ENCODE measurements at places on chromosomes 5 and 9.

DNA sequence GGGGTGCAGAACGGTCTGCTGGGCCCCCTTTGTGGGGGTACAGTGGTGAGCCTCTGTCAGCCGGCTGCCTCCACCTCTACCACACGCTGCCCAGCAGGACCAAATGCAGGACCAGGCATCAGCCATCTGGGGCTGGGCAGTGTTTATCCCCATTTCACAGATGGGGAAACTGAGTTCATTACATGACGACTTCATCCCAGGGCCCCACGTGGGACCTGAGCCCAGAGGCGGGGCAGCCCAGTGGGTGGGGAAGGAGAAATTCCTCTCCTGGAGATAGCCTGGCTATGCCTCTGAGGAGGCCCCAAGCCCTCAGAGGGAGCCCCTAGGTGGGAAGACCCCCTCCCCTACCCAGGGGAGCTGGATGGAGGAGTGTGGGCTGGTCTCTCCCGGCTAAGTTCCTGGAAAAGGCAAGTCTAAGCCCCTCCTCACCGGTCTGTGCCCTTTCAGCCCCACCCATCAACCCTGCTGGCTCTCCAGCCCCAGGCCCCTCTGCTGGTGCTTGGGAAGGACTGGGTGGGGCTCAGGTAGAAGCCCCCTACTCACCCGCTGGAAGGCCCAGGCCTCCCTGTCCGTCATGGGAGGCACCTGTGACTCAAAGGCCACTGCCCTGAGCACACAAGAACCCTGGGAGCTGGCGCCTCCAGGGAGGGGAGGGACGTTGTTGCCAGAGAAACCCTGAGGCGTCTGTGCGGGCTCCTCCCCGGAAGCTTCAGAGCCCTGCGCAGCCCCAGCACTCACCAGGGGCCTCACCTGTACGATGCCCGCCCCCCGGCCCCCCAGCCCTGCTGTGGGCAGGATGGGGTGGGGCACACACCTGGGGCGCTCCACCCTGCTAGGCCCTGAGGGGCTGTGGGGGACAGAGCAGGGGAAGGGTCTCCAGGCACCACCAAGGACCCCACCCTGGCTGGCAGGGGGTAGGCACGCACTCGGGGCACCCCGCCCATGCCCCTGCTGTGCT lies 7.4 kb upstream of the CCDC187 start:
- DNase-seq: no peak

- DNase-seq: no peak
Observed at GRCh38 chr5:78109891-78110324, 184.6 kb downstream of the AP3B1 start.

DNA sequence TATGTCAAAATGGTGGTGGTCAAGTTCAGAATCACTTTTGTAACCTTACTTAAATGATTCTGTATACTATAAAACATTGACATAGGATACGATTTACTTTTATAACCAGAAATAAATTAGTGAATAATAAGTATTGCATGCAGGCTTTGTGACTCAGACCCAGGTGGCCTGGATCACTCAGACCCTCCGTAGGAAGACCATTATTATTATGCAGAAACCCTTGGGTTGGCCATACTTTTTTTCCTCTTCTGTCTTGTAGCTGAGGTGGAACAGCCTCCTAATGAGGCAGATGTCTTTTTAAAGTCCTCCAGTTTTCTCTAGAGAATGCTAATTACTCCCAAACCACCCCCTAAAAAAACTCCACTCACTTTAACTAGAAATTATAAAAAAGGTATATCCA lies 121.9 kb downstream of the LPAR1 start:
- DNase-seq: no peak

- DNase-seq: no peak
Observed at GRCh38 chr9:118100529-118101419, 396.6 kb downstream of the TLR4 start.

- no peak for DNase-seq
Observed at GRCh38 chr5:111367115-111367514, 142.9 kb downstream of the CAMK4 start.

Data from putamen (tissue), 1 donor.